ENCODE measurements at places on chromosomes 16 and 17.
A peak's percentile ranks its signal among the peaks of the same experiment; 100 is the strongest.

DNA sequence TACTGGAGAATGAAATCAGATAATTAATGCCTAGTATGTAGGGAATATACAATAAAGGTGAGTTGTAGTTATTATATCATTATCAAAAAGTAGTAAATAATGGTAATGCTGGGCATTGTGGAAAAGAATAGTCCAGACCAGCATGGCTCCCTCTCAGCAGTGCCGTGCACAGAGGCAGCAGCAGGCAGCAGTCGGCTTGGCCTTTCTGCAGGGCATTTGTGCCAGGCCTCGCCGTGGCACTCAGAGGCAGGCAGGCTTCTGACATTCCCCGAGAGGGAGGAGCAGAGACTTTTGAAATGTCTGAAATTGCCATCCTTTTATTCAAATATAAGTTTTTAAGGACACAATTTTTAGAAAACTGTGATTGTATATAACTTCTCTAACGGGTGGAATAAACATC is 15.0 kb downstream of the KIAA0513 start:
- DNase-seq = no peak

GRCh38 chr17:38455288-38455915 is 27.1 kb downstream of the ARHGAP23 start:
- peak; percentile 41 for DNase-seq

- DNase-seq = no peak
Measured at GRCh38 chr17:6903326-6903900, 71.9 kb upstream of the TEKT1 start.

GRCh38 chr17:19347323-19348080 is 15.0 kb downstream of the B9D1 start:
- no peak for DNase-seq

DNA sequence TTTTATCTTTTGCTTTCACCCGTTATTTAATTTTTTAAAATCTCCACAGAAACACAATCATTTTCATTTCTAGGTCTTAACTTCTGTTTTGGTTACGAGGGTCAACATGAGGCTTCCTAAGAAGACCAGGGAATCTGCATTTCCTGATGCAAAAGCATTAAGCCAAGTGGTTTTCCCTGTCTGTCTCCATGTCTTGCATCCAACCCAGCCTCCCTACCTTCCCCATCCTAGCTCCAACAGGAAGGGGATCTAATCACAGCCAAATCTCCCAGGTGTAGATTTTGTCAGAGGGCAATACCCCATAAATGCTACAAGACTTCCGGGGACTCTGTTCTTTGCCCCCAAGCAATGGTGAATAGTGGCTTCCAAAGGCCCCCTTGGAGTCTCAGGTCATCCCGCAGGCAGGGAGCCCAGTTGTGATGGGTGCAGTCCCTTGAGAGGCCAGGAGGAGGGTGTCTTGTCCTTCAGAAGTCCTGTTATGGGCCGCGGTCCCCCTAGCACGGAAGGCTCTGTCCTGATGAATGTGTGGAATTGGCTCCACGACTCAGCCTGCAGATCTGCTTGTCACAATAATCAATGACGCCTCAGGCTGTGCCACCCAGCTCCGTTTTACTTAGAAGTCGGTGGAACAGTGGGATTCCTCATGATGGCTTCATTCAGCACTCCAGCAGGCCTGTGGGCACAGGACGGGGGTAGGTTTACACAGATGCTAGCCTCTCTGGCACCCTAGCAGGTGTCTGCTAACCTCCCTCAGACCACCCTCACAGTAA is 141.1 kb downstream of the RGS9 start:
- DNase-seq = peak; percentile 75

DNA sequence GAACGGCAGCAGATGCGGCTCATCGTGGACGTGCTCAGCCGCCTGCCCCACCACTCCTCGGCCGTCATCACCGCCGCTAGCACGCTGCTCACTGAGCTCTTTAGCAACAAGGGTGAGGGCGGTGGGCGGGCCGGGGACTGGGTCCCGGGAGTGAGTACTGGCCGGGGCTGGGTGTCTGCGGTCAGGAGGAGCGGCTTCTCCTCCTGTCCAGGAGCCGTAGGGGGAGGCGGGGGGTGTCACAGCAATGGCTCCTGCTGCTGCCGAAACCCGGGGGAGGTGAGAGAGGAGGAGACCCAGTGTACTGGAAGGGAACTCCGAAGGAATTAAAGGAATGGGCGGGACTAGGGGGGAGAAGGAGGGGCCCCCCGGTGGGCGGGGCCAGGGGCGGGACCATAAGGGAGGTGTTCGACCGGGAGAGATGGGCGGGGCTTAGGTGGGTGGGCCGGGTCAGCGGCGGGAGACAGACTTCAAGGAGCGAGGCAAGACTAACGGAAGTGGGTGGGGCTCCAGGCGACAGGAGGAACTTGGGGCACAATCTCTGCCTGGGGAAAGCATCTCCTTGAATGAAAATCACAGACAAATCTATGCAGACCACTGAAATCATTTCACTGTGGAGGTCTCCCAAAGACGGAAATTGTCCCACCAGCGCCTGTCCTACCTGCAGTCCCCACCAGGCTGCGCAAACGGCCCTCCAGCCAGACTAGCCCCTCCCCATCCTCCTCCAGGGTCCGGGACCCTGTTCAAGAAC is 2.4 kb downstream of the NAGS start:
- peak; percentile 96 for DNase-seq

DNA sequence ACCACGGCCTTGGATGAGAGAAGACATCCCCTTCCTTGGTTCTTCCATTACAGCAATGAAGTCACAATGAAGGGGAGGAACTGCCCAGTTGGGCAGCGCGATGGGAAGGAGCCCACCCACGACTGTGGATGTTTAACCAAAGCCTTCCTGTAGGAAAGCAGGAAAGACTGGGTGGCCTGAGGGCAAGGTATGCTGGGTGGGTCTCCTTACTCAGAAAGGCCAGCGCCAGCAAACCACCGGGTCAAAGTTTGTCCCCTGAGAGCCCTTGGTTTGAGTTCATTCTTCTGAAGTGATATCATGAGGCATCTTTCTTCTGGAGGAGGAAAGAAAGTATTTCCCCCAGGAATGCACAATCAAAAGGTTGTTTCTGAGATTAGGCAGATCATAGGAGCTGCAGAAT is 105.2 kb downstream of the C16orf95 start:
- peak; percentile 83 for DNase-seq

DNA sequence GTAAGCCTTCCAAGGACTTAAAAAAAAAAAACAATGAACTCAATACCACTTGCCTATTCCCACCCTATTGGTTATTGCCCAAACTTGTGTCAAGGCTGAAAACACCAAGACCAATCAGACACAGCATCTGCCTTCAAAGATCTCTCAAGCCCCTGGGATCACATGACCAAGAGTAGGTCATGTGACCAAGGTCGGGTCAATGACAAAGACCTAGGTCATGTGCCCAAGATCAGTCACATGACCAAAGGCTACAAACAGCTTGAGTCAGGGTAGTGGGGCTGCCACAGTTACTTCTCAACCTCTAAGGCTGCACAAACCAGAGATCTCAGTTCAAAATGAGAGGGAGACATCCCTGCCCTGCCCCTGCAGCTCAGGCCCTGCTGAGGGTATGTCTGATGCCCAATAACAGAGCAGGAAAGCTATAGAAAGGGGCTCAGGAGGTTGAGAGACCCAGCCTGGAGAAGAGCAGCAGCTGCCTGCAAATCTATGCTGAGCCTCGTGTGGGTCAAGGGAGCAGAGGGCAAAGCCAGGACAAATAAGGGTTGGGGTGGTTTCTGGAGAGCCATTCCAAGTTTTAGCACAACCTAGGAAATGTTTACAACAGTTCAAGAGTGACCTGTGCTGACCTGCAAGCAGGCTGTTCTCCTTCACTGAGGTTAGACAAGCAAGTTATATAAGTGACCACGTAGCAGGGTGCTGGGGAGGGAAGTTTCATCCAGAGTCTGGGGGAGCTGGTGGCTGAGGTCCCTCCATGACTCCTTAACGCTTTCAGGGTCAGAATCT is 48.8 kb downstream of the PIMREG start:
- no peak for DNase-seq

DNA sequence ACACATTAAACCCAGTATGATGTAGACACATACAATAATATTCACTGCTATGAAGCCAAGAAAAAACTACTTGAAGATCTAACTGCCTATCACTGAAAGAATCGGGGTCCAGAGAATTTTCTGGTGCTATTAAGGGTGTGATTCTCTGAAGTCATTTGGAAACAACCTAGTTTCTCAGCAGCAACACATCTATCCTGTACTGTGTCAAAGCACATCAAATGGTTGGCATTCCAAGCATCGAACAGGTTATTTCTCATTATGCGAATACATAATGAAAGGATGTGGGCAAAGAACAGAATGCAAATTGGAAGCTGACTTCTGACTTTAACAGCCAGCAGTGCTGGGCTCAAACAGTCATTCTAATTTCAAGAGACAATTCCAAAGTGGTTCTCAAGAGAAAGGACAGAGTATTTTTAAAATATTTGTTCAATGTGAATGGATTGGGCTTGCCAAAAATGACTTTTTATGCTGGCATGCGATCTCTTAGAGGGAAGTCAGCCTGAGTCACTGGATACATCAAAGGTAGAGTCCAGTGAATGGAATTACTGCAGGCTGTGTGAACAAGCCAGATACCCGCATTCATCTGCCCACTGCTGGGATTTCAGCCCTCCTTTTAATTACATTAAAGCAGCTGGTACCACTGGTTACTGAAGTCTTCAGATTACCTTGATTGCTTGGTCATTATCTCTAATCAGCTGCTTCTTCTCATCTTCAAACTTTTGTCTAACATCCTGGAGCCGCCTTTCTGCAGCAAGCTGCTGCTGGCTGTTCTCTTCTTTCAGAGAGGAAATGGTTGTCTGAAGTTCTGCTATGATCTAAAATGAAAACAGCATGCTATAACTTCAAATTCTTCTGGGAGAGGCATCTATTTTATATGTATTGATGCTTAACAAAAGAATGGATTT is 181.2 kb upstream of the AXIN2 start:
- DNase-seq = peak; percentile 89

GRCh38 chr16:85635545-85636140 is 22.5 kb downstream of the GSE1 start:
- DNase-seq = no peak

GRCh38 chr16:89561142-89561883 is 831 bp downstream of the RPL13 start:
- DNase-seq = peak; percentile 8

DNA sequence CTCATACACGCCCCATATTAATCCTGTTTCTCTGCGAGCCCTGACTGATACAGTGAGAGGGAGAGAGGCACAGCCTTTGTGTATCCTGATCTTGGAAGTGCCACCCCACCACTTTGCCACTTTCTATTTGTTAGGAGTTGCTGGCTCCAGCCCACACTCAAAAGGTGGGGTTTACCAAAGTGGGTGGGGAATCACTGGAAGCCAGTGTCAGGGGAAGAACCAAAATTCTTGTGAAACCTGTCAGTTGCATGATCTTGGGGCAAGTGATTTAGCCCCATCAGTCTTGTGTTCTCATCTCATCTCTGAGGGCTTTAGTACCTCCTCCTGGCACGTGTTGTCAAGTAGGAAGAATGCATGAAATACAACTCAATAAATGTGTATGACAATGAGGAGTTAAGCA is 119.5 kb downstream of the SOX9 start:
- DNase-seq = no peak

- DNase-seq = no peak
Measured at GRCh38 chr17:68391561-68392268, 65.6 kb downstream of the WIPI1 start.

DNA sequence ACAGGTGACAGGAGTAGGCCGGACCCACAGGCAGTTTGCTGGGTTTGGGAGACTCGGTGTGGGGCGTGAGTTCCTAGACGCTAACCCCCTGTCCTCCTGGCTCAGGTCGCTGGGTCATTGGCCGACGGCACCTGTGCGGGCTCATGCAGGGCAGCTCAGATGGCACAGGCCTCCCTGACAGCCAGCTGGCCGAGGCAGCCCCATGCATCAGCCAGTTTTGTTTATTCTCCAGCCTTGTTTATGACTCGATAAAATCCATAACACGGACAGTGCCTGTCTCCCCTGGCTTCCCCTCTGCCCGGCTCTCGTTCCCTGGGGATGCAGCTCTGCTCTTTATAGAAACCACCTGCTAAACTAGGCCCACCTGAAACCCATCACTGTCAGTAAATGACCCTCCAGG is 46.0 kb downstream of the SDK2 start:
- DNase-seq = no peak

DNA sequence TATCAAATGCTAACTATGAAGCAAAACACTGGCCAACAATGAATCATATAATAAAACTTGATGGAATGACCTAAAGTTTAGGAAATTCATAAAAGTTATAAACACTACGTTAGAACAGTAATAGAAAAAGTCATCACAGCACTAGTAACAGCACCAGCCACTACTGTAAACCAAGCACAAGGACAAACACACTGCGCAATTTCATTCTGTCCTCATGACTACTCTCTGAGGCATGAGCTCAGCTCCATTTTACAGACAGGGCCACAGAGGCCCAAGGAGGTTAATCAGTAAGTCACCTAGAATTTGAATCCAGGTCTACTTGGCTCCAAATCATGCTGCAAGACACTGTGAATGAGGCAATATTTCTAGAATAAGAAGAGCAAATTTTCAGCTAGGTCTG is 13.4 kb downstream of the EMC8 start:
- DNase-seq = no peak

- DNase-seq = no peak
Measured at GRCh38 chr17:17957584-17957916, 14.7 kb downstream of the TOM1L2 start.

GRCh38 chr16:58338205-58338604 is 43.4 kb upstream of the PRSS54 start:
- DNase-seq = no peak

GRCh38 chr17:32276171-32276601 is 10.6 kb downstream of the RHBDL3 start:
- no peak for DNase-seq

DNA sequence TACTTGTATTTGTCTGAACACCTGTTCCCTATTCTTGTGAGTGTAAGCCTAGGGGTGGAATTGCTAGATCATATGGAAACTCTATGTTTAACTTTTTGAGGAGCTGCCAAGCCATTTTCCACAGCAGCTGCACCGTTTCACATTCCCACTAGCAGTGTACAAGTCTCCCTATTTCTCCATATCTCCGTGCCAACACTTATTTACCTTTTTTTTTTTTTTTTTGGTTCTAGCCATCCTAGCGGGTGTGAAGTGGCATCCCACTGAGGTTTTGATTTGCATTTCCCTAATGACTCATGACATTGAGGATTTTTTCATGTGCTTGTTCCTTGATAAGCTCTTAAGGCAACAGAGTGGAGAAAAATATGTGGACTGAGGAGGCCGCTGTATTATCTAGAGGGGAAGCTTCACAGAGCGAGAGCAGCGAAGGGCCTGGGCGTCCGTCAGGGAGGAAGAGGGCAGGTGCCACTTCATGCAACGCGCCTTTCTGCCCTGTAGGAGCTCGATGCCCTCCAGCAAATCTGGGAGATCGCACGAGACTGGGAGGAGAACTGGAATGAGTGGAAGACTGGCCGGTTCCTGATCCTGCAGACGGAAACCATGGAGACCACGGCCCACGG is 50.0 kb downstream of the DNAH2 start:
- no peak for DNase-seq

GRCh38 chr16:51708861-51709260 is 557.8 kb upstream of the SALL1 start:
- no peak for DNase-seq

Data from fibroblast of skin of right biceps (primary cell).